Astrocyte (in vitro differentiated cells and primary cell): ENCODE measurements at places on chromosomes 5 and 9.
A peak's percentile ranks its signal among the peaks of the same experiment; 100 is the strongest.

GRCh38 chr5:76443066-76443800, 40.1 kb downstream of the IQGAP2 start:
- DNase-seq, result no peak

- no peak for DNase-seq
Measured at GRCh38 chr9:110128664-110129329, 79.2 kb downstream of the C9orf152 start.

DNA sequence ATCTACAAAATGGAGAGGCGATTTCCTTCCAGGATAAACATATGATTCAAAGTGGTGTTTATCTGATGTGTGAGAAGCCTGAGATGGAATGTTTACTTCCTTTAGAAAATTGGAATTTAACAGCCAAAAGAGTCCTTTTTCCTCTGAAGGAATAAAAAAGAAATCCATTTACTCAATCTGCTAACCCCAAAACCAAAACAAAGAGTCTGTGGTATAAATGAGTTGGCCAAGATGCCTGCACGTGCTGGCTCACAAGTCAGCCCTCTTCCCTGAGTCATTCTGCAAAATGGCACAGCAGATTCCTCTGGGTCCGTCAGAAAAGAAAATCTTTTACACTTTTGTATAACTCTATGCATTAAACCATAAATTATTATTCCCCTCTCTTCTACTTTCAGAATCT, 60.8 kb downstream of the EBF1 start:
- peak; percentile 88 for DNase-seq

DNA sequence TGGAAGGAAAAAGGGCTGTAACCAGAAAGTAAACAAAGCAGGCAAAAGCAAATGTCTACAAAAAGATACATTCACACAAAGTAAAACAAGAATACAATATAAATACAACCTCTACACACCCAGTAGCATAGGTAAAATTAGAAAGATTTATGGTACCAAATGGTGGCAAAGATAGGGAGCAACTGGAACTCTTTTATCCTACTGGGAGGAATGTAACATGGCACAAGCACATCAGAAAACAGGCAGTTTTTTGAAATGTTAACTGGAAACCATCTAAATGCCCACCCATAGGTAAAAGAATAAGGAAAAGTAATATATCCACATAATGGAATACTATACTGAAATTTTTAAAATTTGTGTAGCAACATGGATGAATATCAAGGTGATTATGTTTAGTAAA, 8.7 kb upstream of the ARL14EPL start:
- no peak for DNase-seq

DNA sequence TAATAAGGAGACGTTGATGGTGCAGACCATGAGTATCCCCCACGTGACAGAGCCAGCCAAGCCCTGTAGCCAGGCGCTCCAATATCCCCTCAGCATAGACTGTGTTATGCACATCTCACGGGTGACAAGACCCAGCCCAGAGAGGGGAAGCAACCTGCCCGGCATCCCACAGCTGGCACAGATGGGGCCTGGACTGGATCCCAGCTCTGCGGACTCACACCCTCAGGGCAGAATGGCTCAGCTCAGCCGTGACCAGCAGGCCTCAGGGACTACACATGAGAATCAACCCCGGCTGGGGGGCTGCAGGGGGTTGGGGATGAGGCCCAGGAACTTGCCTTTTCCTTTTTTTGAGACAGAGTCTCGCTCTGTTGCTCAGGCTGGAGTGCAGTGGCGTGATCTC, 11.7 kb downstream of the FIBCD1 start:
- DNase-seq, result no peak

GRCh38 chr5:137316346-137316736, 182.8 kb downstream of the SPOCK1 start:
- DNase-seq, result peak; percentile 65

- DNase-seq, result no peak
Measured at GRCh38 chr9:128005923-128006322, 25.1 kb upstream of the EEIG1 start.
